ENCODE measurements at places on chromosomes 6 and 20. TPM values are rescaled to one million over a fixed set of nuclear protein-coding genes. Genes with fewer than 3 reads are reported as not detected.
A peak's percentile ranks its signal among the peaks of the same experiment; 100 is the strongest.

The DNAH8 gene
- total RNA-seq, result not detected

The FHL5 gene
- total RNA-seq, result not detected

The KCNK16 gene
- not detected for total RNA-seq

The RBM24 gene
- 22.7 TPM for total RNA-seq

- no peak for DNase-seq
Observed at GRCh38 chr20:16028923-16029322, 544.3 kb downstream of the KIF16B start.

- no peak for DNase-seq
Observed at GRCh38 chr6:79203753-79204253, 30.7 kb downstream of the HMGN3 start.

- no peak for DNase-seq
Observed at GRCh38 chr6:6747371-6747770, 158.9 kb downstream of the LY86 start.

GRCh38 chr20:16662467-16662866 is 67.4 kb upstream of the SNRPB2 start:
- DNase-seq, result no peak

DNA sequence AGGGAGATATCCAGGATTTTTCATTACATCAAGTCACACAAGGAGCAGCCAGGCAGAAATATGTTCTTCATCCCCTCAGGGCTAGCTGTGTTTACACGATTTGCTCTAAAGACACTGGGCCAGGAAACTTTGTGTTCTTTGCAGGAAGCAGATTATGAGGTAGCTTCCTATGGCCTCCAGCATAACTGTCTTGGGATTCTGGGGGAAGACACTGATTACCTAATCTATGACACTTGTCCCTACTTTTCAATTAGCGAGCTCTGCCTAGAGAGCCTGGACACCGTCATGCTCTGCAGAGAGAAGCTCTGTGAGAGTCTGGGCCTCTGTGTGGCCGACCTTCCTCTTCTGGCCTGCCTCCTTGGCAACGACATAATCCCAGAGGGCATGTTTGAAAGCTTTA is 11.2 kb downstream of the FAM120B start:
- DNase-seq, result no peak

GRCh38 chr6:156883497-156884252 is 106.5 kb downstream of the ARID1B start:
- no peak for DNase-seq

DNA sequence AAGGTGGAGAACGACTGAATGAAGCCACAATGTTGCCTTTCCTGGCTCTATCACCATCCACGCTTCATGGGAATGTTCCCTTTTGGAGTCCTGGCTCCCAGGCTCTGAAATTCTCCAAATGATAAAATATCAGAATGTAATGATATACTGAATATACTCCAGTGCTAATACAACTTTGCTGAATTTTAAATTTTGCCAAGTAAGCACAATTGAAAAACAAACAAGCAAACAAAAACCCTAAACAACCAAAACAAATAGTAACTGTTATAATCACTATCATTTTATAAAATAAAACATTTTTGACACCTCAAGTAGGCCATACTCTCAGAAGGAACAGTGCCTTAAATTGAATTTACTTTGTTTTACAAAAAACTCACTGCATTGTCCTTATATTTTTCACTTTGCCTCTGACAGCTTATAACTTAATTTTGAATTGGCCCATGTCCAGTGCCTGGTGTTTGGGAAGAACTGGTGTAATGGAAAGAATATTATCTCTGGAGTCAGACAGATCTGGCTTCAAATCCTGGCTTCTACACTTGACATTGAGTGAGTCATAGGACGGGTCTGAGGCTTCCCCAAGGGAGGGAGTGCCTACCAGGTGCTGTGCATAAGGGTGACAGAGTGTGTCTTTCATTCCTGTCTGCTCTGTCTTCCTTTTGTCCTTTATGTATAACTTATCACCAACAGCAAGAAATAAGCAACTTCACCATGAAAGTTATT is 698.3 kb downstream of the EPM2A start:
- peak; percentile 45 for DNase-seq
